Gastroesophageal sphincter (tissue), 4 donors: ENCODE measurements at places on chromosomes 5 and 9. TPM values are rescaled to one million over a fixed set of nuclear protein-coding genes. Genes with fewer than 3 reads are reported as not detected.

Gene SEMA6A
- 19.3 TPM for total RNA-seq

Gene NOTCH1
- total RNA-seq: 72.1 TPM

Gene HACD4
- total RNA-seq: 16.0 TPM

- no peak for ATAC-seq
Observed at GRCh38 chr9:6405371-6405770, 7.6 kb upstream of the UHRF2 start.

DNA sequence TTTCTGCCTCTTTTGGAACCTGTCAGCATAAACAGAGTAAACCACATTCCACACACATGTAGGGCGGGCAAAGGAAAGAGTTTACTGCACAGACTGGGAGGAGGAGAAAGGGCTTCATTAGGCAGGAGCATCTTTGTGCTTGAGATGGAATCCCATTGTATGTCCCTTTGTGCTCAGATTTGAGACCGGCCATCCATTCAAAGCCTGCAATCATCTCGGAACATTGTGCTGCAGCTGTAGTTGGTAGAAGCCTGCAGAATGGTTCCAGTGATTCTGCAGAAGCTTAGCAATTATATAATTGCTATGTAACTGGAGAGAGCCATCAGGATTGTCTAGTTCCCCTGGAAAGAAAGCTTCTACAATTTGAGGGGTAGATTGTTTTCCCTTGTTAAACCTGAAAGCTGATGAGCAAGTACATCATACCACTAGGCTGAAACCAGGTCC lies 16.5 kb downstream of the ZNF462 start:
- peak; percentile 6 for ATAC-seq

DNA sequence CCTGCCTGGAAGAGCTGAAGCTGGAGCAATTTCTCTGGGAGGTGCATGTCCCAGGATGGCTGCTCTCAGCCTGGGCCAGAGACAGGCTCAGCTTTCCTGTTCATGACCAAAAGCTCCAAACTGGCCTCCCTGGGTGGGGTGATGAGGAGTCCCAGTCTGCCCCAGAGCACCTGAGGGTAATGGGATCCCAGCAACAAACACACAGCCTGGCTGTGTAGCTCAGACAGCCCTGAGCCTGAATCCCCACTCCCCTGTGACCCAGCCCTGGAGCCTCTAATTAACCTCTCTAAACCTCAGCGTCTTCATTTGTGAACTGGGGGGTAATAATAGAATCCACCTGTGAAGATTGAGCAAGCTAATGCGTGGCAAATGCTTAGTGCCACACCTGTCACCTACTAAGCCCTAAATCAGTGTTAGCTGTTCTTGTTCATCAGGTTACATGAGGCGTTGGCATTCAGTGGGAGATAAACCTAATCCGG lies 67.5 kb downstream of the HSPA4 start:
- no peak for ATAC-seq

DNA sequence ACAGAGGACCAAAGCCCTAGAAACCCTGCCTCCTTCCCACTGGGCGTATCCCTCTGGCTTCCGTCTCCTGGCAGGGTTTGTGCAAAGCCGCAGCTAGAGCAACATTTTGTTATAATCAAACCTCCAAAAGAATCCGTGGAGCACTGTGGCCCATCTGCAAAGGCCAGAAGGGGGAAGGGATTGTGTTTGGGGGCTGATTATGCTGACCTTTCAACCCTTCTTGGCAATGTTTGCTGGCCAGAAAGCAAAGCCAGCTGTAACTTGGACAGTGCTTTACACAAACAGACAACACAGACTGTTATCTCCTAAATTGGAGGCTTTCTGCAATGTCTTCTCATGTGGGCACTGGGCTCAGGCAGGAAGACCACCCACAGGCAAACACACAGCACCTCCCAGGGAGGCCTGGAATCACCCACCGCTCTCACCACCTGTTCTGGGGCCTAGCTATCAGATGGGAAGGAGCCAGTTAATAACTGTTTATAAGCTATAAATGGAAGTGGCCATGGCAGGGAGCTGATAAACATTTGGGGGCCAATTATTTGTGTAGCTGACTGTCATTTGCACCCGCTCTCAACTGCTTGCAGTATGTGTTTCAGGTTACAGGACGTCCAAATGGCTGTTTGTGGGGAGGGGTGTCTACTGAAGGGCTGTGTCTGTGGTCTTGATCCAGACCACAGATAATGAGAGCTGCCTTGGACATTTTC lies 121.6 kb upstream of the ERCC6L2 start:
- peak; percentile 46 for ATAC-seq

- no peak for ATAC-seq
Observed at GRCh38 chr5:192970-193831, 1.9 kb downstream of the LRRC14B start.

Gene PNPLA7
- total RNA-seq: 4.1 TPM

Gene SVEP1
- 37.2 TPM for total RNA-seq

- no peak for ATAC-seq
Observed at GRCh38 chr9:38048316-38048969, 20.6 kb downstream of the SHB start.

GRCh38 chr9:105318729-105319191 lies 74.3 kb downstream of the SLC44A1 start:
- ATAC-seq: no peak

Gene MEIKIN
- total RNA-seq: 0.66 TPM

DNA sequence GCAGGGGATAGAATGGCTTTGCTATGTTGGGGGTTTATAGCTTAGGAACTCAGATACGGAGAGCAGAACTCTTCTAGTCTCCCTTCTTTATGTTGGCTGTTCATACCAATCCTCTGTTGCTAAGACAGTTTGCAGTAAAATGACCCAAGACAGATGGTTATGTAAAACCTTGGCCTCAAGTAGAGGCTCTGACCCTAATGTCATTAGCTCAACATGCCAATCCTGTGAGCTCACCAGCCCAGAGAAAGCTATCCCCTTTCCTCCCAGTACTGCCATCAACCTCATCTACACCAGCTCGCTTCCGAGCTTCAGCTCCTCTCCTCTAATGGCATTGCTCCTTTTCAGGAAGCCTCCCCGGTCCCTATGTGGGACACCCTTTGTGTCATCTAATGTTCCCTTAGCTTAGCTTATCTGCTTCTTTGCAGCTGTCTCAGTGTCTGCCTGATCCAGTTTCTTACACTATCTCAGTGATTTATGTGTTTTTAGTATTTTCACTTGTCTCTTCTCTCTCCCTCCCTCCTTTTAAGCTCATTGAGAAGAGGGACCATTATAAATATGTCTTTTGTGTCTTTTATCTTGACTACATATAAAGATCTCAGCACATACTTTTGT lies 281.3 kb upstream of the CLINT1 start:
- ATAC-seq: peak; percentile 77

GRCh38 chr5:160181965-160182622 lies 47.2 kb upstream of the FABP6 start:
- no peak for ATAC-seq

Gene PCDHGC5
- total RNA-seq: 2.2 TPM

GRCh38 chr5:9957214-9957613 lies 292.5 kb downstream of the ATPSCKMT start:
- no peak for ATAC-seq

Gene FREM1
- total RNA-seq: 4.8 TPM

Gene EIF4E1B
- total RNA-seq: not detected
